ENCODE measurements at places on chromosomes 16 and 17.

- DNase-seq: no peak
Measured at GRCh38 chr16:23026784-23027362, 122.4 kb downstream of the USP31 start.

- no peak for DNase-seq
Measured at GRCh38 chr16:89575247-89576152, at the start of gene CPNE7. Gene CPNE7, plus strand, starts transcription at chr16:89575758. Its CDS starts 140 bp downstream, at chr16:89575898.

DNA sequence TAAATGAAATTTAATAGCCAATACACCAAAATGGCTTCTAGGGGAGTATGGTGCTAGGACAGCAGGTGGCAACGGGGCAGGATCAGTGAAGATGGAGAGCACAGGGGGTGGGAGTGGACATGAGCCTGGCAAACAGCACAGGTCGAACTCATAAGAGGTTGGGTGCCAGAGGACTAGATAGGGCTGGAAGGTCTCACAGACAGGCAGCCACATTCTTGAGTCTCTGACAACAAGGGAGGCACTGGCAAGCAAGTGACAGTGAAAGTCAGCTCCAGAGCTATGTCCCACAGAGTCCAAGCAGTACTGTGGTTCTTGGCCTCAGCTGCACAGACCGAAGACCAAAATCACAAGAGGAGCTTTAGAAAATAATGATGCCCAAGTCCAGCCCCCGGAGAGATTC is 61.2 kb downstream of the USP31 start:
- no peak for DNase-seq

GRCh38 chr17:75456039-75456416 is 407 bp upstream of the TMEM94 start:
- no peak for DNase-seq

- no peak for DNase-seq
Measured at GRCh38 chr17:13835151-13835550, 233.4 kb upstream of the HS3ST3A1 start.

- DNase-seq: no peak
Measured at GRCh38 chr17:7703584-7704479, 1.2 kb upstream of the EFNB3 start.

DNA sequence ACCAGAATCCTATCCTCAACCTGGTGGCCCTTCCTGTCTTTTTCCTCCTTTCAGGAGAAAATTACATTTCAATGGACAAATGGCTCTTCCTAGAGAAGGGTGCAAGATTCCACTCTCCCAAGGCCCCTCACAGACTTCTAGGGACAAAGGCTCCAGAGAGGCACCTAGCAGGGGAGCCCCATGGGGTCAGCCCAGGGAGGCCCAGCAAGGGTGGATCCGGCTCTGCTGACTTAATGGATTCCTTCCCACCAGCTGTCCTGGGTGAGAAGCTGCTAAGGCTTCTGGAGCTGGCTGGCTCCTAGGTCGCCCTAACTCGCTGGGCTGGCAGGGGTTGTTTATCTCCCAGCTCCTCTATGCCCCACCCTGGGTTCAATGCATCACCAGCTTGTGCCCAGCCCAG is 152.4 kb downstream of the ZNF423 start:
- no peak for DNase-seq

DNA sequence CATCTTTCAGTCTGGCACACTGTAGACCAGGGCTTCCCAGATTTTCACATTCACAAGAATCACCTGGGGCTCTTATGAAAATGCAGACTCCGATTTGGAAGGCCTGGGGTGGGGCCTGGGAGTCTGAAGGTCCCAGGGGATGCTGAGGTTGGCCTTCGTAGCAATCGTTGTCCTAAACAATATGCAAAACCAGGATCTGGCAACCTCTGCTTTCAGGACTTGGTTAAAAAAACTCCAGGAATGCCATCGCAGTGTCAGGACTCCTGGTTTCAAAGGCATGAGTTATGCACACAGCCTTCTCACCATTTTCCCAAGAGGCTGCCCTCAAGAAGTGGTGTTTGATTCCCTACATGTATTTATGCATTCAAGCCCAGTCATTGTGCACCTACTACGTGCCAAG is 6.7 kb downstream of the CLEC19A start:
- DNase-seq: no peak

DNA sequence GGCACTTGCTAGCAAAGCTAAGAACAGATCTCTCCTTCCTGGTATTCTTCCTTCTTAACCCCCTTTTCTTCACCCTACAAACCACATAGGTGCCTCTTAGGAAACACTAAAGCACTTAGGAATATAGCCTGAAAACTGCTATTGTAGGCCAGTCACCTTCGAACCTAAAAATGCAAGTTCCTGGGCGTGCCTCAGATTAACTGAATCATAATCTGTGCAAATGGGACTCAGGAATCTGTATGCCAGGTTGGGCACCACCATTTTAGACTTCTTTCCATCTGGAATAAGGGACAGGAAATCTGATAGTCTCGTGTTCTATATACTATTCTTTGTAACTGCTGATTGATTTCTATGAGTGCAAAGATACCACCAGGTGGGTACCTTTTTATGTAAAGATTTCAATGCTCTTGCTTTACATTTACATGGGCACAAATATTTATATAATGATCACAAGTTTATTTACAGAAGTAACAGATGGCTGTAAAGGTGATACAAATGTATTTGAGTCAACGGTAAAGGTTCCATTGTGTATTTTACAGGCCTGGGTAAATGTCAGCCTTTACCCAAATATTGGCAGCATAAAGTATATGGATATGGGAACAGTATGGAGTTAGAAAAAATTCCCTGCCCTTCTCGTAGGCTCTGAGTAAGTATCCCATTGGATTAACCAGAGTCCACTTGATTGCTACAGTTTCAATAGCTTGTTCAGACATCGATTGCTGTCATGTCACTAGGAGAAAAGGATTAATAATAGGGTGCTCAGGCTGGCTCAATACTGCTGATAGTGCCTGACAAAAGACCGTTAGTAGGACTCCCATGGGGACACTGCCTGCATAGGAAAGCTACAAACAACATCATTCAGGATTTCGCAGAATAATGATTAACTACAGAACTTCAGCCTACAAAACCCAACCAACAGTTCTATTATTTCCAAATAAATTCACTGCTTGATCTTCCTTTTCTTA is 124.7 kb downstream of the SNX11 start:
- DNase-seq: no peak

- DNase-seq: no peak
Measured at GRCh38 chr17:27860971-27861664, 32.0 kb downstream of the LYRM9 start.

- DNase-seq: peak; percentile 68
Measured at GRCh38 chr17:31216031-31216751, 80.8 kb downstream of the OMG start.

GRCh38 chr17:29874931-29875596 is 55.0 kb downstream of the SSH2 start:
- no peak for DNase-seq

GRCh38 chr16:68917541-68917940 is 74.2 kb downstream of the TANGO6 start:
- DNase-seq: no peak

DNA sequence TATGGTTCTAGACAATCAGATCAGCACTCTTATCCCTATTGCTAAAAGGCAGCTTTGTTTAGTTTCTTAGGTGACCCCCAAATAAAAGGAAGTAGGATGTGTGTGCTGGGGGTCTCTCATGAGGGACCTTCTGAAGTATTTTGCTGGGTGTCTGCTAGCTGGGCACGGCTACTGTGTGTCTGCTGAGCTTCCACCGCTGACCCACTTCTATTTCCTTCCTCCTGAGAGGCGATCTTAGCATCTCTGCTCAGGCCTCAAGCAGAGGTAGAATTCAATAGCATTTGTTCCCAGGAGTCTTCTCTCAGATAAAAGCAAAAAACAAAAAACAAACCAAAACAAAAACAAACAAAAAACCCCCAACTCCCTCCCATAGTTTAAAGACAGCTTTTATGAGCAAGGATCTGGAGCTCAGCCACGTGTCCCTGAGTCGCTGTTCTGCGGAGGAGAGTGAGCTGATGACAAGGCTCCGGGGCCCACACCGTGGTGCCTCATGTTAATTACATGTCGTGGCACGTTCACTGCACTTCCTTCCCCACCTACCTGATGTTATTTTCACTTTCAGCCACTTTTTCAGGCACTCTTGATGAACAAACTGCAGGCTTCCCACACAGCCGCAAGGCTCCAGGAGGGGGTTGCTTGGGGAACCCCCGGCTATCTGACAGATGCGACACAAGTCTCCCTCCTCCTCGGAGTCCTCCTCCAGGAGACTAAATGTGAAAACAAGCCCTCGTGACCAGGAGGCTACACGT is 83.5 kb downstream of the MARCHF10 start:
- no peak for DNase-seq
